NCI-H510A (cell line): ENCODE measurements at places on chromosomes 6 and 20.

DNA sequence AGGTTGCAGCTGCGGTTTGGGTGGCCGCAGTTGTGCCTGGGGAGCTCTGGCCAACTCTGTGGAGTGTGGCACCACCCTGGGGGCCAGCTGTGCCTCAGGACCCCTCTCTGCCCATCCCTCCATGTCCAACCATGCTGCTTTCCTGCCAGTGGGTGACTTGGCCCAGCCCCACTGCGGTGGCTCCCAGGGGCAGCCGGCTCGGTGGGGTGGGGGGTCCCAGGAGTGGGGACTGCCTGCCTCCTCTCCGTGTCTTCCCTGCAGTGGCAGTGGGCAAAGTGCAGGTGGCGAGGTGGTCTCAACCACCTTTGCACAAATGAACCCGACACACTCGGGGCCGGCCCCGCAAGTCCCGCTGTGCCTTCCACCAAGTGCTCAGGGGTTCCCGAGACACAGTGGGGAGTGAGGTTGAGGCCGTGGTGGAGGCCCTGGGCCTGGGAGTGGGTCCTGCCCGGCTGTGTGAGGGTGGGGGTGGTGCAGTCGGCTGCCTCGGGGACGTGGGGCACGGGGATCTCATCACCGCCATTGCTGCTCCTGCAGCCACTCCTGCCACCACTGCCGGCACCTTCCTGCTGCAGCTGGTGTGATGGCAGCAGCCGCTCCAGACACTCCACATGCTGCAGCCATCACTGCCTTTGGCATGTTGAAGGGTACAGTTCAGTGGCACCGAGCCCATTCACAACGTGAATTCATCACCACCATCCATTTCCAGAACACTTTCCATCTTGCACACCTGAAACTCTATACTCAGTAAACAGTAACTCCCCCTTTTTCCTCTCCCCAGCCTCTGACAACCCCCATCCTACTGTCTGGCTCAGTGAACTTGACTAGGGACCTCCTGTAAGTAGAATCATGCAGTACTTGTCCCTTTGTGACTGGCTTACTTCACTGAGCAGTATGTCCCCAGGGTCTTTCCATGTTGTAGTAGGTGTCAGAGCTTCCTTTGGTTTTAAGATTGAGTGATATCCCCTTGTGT is 10.7 kb upstream of the SLCO4A1 start:
- no peak for DNase-seq

- DNase-seq = no peak
Observed at GRCh38 chr6:32148289-32149091, 3.2 kb downstream of the PRRT1 start.

DNA sequence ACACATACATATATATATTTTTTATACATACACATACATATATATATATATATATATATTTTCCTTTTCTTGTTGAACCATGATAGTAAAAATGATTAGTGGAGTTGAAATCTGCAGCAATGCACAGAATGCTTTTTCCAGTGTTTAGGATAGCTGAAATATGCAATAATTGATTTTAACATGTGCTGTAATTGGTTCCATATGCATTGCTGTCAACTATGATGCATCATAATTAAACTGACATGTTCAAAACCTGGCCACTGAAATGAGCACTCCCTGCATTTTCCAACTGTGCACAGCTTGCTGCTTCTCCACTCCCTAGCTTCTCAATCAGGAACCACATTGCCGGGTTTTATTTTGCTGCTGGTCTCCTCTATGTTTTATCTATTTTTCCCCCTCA is 358.3 kb downstream of the PAX1 start:
- no peak for DNase-seq

- DNase-seq = no peak
Observed at GRCh38 chr6:25017932-25018567, 82.3 kb upstream of the RIPOR2 start.

DNA sequence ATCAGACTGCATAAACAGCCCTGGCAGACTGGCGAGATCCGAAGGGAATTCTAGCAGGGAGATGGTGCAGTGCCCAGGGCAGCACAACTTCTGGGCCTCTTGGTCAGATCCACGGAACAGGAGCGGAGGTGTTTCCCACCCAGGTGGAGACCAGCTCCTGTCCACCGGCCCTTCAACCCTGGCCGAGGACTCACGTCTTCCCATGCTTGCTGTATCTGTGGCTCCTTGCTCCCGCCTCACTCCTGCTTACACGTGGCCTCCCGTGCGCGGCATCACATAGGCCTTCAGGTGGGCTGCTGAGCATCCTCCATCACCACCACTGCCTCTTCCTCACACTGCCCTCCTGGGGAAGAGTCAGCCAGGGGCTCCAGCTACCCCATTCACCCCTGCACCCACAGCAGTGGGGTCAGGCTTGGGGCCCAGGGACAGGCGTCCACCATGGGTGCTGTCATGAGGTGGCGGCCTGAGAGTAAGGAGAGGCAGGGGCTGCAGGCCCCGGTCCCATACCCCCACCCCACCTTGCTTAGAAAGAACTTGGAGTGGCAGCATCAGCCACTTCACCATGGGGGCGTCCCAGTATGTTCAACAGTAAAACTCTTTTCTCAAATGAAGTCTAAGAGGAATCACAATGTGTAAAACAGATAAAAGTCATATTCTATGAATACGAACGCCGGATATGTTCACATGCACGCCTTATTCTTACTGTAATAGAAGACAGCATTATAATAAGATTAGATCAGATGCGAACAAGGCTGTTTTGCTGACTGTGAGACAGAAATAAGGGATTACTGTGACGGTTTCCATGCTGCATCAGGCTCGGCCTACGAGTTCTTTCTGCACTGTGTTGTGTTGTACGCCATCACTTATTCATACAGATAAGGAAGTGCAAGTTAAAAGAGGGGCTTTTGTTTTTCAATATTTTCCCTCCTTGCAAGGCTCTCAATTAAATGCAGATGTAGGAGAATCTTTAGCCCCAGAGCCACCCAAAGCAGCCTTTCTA is 165.4 kb downstream of the GRM4 start:
- DNase-seq = no peak

DNA sequence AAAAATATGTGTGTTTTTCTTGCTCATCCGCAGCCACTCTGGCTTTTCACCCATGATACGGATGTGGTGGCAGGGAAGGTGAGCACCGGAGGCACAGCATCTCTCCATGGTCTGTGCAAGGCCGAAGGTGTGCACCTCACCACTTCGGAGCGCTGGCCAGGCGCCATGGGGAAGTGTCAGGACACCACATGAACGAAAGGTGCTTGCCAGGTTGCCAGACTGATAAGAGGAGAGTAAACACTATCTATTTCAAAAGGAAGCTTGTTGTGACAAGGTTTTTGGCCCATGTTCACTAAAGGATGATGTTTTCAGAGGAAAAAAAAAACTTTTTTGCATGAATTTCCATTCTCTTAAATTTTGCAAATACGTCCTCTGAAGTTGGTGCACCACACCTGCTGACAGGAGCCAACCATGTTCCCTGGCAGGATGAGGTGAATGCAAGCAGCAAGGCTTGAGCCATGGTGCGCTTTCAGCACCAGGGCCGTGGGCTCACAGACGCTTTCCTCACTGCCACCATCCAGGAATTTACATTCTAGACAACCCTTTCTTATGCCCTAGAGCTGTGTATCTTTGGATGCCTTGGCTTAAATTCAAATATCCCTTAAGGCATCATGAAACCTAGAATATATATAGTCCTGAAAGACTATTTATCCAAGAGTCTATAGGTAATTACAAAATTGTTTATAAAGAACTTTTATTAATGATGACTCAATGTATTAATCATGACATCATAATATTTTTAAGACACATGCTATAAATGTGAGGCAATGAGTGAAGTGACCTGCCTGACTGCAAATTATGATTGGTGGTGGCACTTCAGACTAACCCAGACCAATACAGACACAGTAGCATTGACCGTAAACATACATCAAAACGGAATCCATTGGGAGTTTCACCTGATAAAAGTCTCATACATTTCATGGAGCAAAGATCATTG is 234.5 kb downstream of the TFAP2A start:
- no peak for DNase-seq

GRCh38 chr6:170288852-170289179 is 2.1 kb downstream of the DLL1 start:
- no peak for DNase-seq
